ENCODE measurements at places on chromosomes 5 and 9. TPM values are rescaled to one million over a fixed set of nuclear protein-coding genes. Genes with fewer than 3 reads are reported as not detected.

GRCh38 chr9:17481565-17481964, 97.3 kb upstream of the SH3GL2 start:
- H3K4me3 ChIP-seq = no peak overlapping the region
- no peaks in the 10 kb centered on the region for H3K27me3 ChIP-seq
- no peak overlapping the region for H3K27ac ChIP-seq
- H3K4me1 ChIP-seq = no peaks in the 10 kb centered on the region
- DNase-seq = no peak

GRCh38 chr5:164345853-164346252, 840.4 kb downstream of the MAT2B start:
- DNase-seq = no peak
- H3K36me3 ChIP-seq = no peaks in the 10 kb centered on the region
- H3K4me1 ChIP-seq = peaks cover 24% of the 10 kb centered on the region
- no peaks in the 10 kb centered on the region for H3K27me3 ChIP-seq

The KCNV2 gene
- total RNA-seq = not detected

The SPINK6 gene
- total RNA-seq = not detected

The PTPA gene
- total RNA-seq = 64.8 TPM

The SLIT3 gene
- 38.3 TPM for total RNA-seq

GRCh38 chr9:116662646-116663310, 24.3 kb upstream of the TRIM32 start:
- H3K4me3 ChIP-seq = no peak overlapping the region
- H3K27ac ChIP-seq = peak overlapping the region; percentile 11
- no peaks in the 10 kb centered on the region for H3K27me3 ChIP-seq
- H3K4me1 ChIP-seq = peaks cover 4% of the 10 kb centered on the region

The IFNA13 gene
- total RNA-seq = not detected

DNA sequence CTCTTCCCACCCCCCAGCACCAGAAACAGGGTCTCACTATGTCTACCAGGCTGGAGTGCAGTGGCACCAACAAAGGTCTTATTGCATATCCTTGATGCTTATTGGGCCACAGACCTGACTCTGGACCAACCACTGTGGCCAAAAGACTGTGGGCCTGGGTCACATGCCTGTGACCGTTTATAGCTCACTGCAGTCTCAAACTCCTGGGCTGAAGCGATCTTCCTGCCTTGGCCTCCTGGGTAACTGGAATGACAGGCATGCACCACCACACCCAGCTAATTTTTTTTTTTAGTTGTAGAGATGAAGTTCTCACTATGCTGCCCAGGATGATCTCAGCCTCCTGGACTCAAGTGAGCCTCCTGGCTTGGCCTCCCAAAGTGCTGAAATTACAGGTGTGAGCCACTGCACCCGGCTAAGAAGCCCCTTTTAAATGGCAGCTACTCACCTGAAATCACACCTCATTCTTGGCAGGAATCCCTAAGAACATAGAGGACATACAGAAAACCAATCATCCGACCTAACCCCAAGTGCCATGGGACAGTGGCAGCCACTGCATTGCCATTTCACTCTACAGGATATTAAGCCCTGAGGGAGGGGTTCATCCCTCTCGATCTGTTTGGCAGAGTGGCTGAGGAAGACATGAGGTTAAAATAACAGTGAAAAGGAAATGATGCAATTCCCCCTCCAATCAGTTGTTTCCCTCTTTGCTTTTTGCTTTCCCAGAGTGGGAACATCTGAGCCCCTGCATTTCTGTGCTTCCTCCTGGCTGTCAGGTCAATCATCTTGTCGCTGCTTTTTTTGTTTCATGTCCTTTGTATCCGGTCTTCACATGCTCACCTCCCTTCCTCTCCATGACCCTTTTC, 74.6 kb downstream of the LRRC70 start:
- no peaks in the 10 kb centered on the region for H3K4me1 ChIP-seq
- H3K27ac ChIP-seq = no peak overlapping the region
- no peak overlapping the region for H3K4me3 ChIP-seq
- no peak for DNase-seq

The OTP gene
- total RNA-seq = under 0.01 TPM

The KIF20A gene
- 7.2 TPM for total RNA-seq

- no peaks in the 10 kb centered on the region for H3K4me1 ChIP-seq
- H3K36me3 ChIP-seq = no peaks in the 10 kb centered on the region
- no peak overlapping the region for H3K4me3 ChIP-seq
- no peak overlapping the region for H3K27ac ChIP-seq
Observed at GRCh38 chr9:74663439-74663838, 166.3 kb downstream of the RORB start.

The PHF24 gene
- not detected for total RNA-seq

GRCh38 chr9:131717719-131718460, 22.0 kb downstream of the RAPGEF1 start:
- no peak for DNase-seq
- no peak overlapping the region for H3K27ac ChIP-seq
- H3K4me3 ChIP-seq = no peak overlapping the region
- no peaks in the 10 kb centered on the region for H3K27me3 ChIP-seq
- H3K4me1 ChIP-seq = peaks cover 8% of the 10 kb centered on the region
- H3K36me3 ChIP-seq = peaks cover 4% of the 10 kb centered on the region

DNA sequence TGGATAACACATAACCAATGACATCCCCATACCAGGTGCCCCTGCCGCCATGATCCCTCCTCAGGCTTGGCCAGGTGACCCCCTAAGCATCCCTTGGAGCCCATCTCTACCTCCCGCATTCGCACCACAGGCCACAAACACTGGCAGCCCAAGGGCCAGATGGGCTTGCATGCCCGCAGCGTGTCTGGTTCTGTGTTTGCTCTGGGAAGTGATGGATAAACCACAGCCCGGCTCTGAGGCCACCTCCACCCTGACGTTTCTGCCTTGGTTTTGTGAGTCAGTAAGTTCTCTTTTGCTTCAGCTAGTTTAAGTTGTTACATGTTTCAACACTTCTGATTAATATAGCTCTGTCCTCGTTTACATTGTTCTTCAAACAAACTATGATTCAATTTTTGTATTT, 172.4 kb upstream of the PHYKPL start:
- H3K4me1 ChIP-seq = no peaks in the 10 kb centered on the region

DNA sequence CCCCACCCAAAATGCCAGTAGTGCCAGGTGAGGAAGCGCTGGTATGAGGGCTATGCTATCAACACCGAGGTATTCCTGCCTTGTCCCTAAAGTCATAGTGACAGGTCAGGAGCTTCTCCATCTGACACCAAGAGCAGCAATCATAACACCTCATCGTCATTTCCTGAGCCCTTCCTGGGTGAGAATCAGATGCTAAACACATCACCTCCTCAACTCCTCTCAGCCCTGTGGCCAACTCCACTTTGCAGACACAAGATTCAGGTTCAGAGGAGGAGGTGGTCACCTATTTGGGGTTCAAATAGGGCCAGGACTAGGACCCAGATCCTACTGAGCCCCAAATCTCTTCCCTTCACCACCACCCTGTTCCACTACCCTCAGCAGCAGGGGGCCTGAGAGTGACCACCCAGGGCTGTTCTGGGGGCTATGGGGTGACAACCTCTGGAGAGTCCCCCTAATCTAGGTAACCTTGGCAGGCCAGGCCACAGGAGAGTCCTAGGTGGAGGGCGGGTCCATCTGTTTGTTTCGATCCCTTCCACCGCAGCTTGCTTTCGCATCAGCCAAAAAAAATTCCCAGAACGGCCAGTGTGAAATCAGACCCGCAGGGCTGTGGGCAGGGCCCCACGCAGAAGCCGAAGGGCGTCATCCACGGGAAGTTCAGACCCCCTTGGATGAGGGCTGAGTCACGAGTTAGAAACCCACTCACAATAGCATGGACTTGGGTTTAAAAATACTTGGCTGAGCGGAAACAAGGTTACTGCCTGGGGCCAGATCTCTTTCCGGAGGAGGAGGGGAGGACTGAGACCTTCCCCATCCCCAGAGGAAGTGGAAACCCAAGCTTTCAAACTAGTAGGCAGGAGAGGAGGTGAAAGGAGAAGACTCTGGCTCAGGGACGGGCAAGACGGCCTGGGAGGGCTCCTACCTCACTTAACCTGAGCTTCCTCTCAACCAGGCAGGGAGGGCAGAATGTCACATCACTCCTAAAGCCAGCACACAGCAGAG, 8.7 kb downstream of the STK10 start:
- peak overlapping the region; percentile 75 for H3K27ac ChIP-seq
- peak overlapping the region; percentile 60 for H3K4me3 ChIP-seq
- peaks cover 9% of the 10 kb centered on the region for H3K36me3 ChIP-seq
- no peaks in the 10 kb centered on the region for H3K27me3 ChIP-seq
- peaks cover 17% of the 10 kb centered on the region for H3K4me1 ChIP-seq

DNA sequence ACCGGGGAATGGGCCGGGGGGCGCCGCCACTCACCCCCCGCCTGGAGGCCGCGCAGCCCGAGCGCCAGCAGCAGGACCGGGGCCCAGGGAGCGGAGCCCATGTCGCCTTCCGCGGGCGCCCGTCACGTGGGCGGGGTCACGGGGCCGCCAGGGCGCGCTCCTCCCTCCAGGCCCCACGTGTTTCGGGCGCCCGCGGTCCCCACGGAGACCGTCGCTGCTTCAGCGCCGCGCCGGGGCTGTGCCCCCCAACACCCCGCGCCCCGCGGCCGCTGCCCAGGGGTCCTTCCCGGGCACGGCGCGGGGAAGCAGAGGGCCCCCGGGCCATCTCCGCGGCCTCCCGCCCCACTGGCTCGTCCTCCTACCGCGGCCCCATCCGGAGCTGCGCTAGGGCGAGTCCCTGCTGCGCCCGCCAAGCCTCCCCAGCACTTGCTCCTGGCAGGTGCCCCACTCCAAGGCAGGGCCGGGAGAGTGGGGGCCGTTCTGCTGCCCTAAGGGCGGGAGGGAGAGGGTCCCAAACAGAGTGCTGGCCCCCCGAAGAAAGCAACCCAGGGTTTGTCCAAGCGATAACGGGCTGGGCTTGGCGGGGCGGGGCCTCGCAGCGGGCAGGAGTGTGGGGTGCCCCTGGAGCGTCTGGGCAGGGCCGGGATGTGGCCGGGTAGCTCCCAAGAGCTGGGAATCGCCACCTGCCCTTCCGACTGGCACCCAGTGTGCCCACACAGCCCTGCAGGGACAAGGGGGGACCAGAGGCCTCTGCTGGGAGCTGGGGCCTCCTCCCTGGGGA, at the start of gene DPP7:
Gene DPP7 (minus strand): TSS at position 121 of the 781 bp plus-strand sequence. CDS start 20 bp downstream, at position 101.
- H3K4me3 ChIP-seq = peak within 1 kb of the TSS; percentile 73
- no peaks in the 10 kb centered on the region for H3K27me3 ChIP-seq
- peak; percentile 100 for DNase-seq
- H3K4me1 ChIP-seq = no peaks in the 10 kb centered on the region
- H3K27ac ChIP-seq = no peak within 1 kb of the TSS

DNA sequence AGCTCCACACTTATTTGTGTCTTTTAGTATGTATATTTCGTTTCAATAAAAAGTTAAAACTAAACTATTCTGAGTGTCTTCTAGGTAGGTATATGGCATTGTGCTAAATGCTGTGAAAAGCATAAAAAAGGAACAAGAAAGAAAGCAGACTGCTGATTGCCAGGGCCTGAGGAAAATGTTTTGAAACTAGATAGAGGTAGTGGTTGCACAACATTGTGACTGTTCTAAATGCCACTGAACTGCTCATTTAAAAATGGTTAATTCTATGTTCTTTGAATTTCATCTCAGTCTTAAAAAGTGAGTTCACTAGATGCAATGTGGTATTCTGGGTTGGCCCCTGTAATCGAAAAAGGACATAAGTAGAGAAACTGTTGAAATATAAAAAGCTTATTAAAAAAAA, 2.6 kb upstream of the ALAD start:
- peaks cover 10% of the 10 kb centered on the region for H3K36me3 ChIP-seq
- H3K4me1 ChIP-seq = peaks cover 9% of the 10 kb centered on the region
- H3K27me3 ChIP-seq = no peaks in the 10 kb centered on the region
- DNase-seq = no peak
- H3K27ac ChIP-seq = no peak overlapping the region
- no peak overlapping the region for H3K4me3 ChIP-seq

DNA sequence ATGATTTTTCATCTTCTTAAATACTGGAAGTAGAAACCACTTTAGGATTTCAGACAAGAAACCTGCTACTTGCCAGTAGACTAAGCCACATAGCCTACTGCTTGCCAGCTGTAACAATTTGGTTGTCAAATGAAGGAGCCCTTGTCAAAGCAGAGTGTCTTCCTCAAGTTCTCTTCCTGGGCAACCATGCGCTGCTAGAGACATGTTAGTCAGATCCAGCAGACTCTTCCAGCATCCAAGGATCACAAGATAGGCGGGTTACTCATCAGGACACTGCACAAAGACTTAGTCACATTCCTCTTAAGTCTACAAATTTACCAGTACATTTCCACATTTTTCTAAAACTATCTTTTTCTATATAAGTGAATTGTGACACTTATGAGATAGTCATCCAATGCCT, 24.4 kb downstream of the SKIC3 start:
- H3K36me3 ChIP-seq = peaks cover 37% of the 10 kb centered on the region
- peak; percentile 69 for DNase-seq
- no peak overlapping the region for H3K4me3 ChIP-seq
- H3K4me1 ChIP-seq = peaks cover 28% of the 10 kb centered on the region
- H3K27me3 ChIP-seq = no peaks in the 10 kb centered on the region
- peak overlapping the region; percentile 71 for H3K27ac ChIP-seq

- no peak overlapping the region for H3K27ac ChIP-seq
- H3K4me3 ChIP-seq = no peak overlapping the region
- DNase-seq = no peak
- H3K27me3 ChIP-seq = no peaks in the 10 kb centered on the region
Observed at GRCh38 chr5:107313921-107314320, 356.8 kb downstream of the EFNA5 start.
